ENCODE measurements at places on chromosomes 5 and 9.

- no peak for DNase-seq
These were observed 356.5 kb downstream of the CTNND2 start for GRCh38 chr5:11547730-11548129.

DNA sequence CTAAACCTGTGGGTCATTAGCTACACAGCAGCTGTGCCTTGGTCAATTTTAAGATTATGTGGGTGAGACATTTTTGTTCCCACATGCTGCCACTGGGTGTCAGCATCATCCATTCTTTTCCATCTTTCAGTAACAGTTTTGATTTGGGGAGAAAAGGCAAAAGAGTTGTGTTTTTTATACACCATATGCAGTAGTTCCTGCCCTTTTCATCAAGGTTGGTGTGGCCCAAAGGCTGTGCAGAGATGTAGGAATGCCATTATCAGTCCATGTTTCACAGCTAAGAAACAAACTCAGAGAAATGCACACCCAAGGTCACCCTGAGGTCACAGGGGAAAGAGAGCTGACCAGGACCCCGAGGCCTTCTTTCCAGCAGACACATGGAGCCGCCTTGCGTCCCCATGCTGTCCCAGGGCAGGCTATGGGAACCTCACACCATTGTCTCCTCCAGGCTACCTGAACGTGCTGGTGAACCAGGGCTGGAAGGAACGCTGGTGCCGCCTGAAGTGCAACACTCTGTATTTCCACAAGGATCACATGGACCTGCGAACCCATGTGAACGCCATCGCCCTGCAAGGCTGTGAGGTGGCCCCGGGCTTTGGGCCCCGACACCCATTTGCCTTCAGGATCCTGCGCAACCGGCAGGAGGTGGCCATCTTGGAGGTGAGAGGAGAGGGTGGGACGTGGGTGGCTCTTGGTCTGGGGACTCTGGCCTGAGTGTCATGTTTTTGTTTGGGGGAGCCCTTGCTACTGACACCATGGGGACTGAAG lies 27.8 kb upstream of the GRPEL2 start:
- no peak for DNase-seq

GRCh38 chr5:111820072-111820471 lies 63.1 kb upstream of the NREP start:
- no peak for DNase-seq

DNA sequence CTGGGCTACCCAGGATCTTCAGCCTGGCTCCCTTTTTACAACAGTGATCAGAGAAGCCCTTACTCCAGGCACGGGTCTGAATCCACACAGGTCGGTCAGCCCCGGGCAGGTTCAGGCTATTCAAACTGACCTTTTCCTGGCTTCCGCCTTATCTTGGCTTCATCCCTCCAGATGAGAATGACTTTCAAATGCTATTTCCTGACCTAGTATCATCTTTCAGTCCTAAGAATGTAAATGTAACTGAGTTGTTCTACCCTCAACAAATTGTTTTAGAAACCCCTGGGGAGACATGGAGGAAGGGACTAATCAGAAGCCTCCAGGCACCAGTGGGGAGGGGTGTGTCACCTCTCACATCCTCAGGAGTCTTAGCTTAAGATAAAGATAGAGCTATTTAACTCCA lies 213.2 kb downstream of the EPB41L4A start:
- DNase-seq: no peak

GRCh38 chr5:132779961-132780360 lies 2.9 kb upstream of the SEPTIN8 start:
- no peak for DNase-seq

DNA sequence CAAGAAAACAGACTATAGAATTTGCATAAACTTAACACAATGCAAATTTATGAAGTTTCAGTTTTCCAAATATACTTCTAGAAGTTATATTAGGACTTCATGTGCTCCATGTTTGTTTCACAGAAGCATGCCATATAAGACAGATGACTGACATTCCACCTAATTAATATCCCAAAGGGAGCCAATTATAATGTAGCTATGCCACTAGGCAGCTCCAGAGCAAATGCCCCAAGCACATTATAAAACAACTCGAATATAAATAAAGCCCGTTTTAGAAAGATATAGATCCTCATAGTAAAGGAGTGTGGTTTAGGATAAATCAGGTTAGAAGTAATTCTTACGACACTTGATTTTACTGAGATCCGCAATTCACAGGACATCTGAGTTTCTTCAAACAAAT lies 8.9 kb downstream of the DROSHA start:
- DNase-seq: no peak

DNA sequence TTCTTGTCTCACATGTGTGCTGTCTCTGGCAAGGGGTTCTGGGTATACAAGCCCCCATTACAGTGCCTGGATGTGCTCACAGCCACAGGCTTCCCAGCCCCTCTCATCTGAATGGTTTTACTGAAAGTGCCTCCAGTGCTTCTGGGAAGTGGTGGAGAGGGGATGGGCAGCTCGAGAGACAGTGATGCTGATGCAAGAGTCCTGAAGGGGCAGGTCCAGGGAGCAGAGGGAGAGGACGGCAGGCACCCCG lies 93.5 kb downstream of the PHF2 start:
- DNase-seq: no peak

GRCh38 chr5:50352382-50352781 lies 88.7 kb downstream of the EMB start:
- no peak for DNase-seq

DNA sequence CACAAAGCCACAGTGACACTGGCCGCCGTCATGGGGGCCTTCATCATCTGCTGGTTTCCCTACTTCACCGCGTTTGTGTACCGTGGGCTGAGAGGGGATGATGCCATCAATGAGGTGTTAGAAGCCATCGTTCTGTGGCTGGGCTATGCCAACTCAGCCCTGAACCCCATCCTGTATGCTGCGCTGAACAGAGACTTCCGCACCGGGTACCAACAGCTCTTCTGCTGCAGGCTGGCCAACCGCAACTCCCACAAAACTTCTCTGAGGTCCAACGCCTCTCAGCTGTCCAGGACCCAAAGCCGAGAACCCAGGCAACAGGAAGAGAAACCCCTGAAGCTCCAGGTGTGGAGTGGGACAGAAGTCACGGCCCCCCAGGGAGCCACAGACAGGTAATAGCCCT lies 26.1 kb downstream of the HRH2 start:
- DNase-seq: no peak

DNA sequence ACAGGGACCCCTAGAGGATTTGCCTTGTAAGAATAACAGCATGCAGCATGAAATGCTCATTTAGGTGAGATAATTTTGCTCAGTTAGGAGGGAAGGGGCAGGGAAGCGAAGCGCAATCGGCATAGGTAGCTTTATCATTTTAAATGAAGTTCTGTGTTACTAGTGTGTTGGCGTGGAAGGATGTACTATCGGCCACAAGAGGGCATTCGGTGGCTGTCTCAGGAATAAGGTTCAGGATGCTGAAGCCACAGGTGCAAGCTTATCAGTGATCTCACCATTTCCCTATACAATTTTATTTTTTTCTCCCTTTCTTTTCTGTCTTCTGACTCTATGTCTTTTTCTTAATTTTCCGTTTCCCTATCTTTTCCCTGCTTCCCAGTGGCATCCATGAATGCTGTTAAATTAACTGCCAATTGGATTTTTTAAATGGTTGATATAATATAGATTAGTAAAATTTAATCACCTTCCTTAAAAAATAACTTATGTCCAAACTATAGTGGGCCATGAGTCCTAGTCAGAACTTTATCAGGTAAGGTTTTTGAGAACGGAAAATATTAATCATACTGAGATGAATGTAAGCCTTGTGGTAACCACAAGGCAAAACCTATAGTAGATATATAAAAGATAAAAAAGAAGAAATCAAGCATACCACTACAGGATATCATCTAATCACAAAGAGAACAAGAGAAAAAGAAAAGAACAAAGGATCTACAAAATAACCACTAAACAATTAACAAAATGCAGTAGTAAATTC lies 1.2 kb upstream of the INSL6 start:
- DNase-seq: no peak

Data from stimulated activated CD8-positive, alpha-beta memory T cell treated with anti-CD3 and anti-CD28 coated beads, Interleukin-2, amount 100 ng/mL, for 48 hours (primary cell).